ENCODE measurements at places on chromosomes 2 and 18. TPM values are rescaled to one million over a fixed set of nuclear protein-coding genes. Genes with fewer than 3 reads are reported as not detected.

- H3K27ac ChIP-seq, result no peak overlapping the region
- no peak overlapping the region for H3K4me3 ChIP-seq
- DNase-seq, result no peak
- H3K27me3 ChIP-seq, result no peaks in the 10 kb centered on the region
- H3K36me3 ChIP-seq, result no peaks in the 10 kb centered on the region
Measured at GRCh38 chr18:76752400-76752799, 70.0 kb upstream of the ZNF236 start.

- H3K4me3 ChIP-seq, result no peak overlapping the region
- DNase-seq, result no peak
- no peaks in the 10 kb centered on the region for H3K4me1 ChIP-seq
- no peaks in the 10 kb centered on the region for H3K27me3 ChIP-seq
- H3K36me3 ChIP-seq, result no peaks in the 10 kb centered on the region
- H3K27ac ChIP-seq, result no peak overlapping the region
Measured at GRCh38 chr2:214034417-214034816, 376.4 kb upstream of the VWC2L start.

DNA sequence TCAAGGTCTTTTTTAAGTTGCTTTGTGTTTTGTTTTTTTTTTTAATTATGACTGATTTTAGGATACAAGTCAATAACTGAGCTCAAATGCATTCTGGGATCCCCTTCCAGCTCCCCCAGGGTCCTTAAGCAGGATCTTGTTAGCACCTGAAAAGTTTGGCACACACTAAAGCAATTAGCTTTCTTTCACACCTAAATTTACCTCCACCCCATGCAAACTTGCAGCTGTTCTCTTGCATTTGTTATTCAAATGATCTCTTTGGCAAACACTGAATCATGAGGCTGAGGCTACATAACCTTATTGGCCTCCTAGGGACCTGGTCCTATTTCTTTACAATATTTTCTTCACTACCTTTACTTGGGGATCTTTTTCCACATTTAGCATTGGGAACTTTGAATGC lies 2026.1 kb upstream of the CELF4 start:
- no peaks in the 10 kb centered on the region for H3K36me3 ChIP-seq
- H3K4me3 ChIP-seq, result no peak overlapping the region
- H3K27me3 ChIP-seq, result no peaks in the 10 kb centered on the region
- DNase-seq, result no peak
- no peak overlapping the region for H3K27ac ChIP-seq

DNA sequence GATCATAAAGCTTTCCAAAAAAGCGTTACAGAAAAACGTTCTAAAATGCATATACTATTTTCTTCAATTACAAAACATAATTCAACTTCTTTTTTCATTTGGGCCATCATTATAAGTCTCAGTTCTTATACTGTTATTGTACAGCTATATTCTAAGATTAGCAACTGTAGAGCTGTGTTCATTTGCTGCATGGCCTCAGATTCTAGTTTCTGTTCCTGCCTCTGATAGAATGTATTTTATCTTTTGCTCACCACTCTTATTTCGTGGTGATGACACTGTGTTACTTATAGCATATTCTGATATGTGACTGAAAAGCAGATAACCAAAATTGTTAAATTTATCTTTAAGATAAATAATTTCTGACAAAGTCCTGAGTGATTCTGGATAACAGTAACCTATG lies 67.2 kb downstream of the PTRHD1 start:
- no peak overlapping the region for H3K27ac ChIP-seq
- no peaks in the 10 kb centered on the region for H3K27me3 ChIP-seq
- DNase-seq, result no peak
- no peak overlapping the region for H3K4me3 ChIP-seq
- no peaks in the 10 kb centered on the region for H3K36me3 ChIP-seq

- peaks cover 9% of the 10 kb centered on the region for H3K4me1 ChIP-seq
- H3K27me3 ChIP-seq, result no peaks in the 10 kb centered on the region
- H3K27ac ChIP-seq, result no peak overlapping the region
- no peak for DNase-seq
Measured at GRCh38 chr2:8546612-8547283, 135.1 kb upstream of the ID2 start.

The ALPP gene
- total RNA-seq, result not detected

The FBXO36 gene
- 2.1 TPM for total RNA-seq

All from transverse colon (tissue), 4 donors.